ENCODE measurements at places on chromosomes 1 and 21. TPM values are rescaled to one million over a fixed set of nuclear protein-coding genes. Genes with fewer than 3 reads are reported as not detected.

The KISS1 gene
- not detected for total RNA-seq

The TSPEAR gene
- not detected for total RNA-seq

The TINAGL1 gene
- total RNA-seq: 2.7 TPM

The CYP2J2 gene
- 0.42 TPM for total RNA-seq

The SLC1A7 gene
- total RNA-seq: not detected

The OTUD7B gene
- 44.3 TPM for total RNA-seq

The CYP4B1 gene
- 5.9 TPM for total RNA-seq

The EPHA10 gene
- total RNA-seq: 0.74 TPM

The SH2D2A gene
- 27.9 TPM for total RNA-seq

The GPR153 gene
- total RNA-seq: 4.6 TPM

The OPRD1 gene
- total RNA-seq: not detected

The LDLRAP1 gene
- 14.0 TPM for total RNA-seq

The TMCO4 gene
- total RNA-seq: 19.0 TPM

The CCDC181 gene
- total RNA-seq: not detected

The OR2G3 gene
- not detected for total RNA-seq

The MX1 gene
- total RNA-seq: 2.4 TPM

The HCN3 gene
- 2.5 TPM for total RNA-seq

The FPGT gene
- 14.2 TPM for total RNA-seq

DNA sequence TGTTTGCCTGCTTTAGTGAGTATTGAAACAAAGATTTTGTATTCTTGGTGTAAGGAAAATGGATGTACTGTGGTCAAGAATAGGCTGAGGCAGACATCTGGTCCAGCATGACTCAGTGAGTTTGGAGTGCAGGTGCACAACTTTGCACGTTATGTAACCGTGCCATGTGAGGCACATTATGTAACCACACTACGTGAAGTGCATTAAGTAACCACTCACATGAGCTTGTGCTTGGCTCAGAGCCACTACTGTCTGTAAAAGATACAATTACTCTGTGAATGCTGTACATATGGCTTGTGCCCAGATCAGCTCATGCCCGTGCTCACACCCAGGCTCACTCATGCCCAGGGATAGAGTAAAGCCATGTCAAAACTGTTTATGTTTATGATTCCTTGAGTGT lies 216.8 kb downstream of the CTH start:
- no peaks in the 10 kb centered on the region for H3K27me3 ChIP-seq
- H3K4me3 ChIP-seq: no peak overlapping the region
- no peak overlapping the region for H3K27ac ChIP-seq
- H3K4me1 ChIP-seq: no peaks in the 10 kb centered on the region
- H3K36me3 ChIP-seq: no peaks in the 10 kb centered on the region

DNA sequence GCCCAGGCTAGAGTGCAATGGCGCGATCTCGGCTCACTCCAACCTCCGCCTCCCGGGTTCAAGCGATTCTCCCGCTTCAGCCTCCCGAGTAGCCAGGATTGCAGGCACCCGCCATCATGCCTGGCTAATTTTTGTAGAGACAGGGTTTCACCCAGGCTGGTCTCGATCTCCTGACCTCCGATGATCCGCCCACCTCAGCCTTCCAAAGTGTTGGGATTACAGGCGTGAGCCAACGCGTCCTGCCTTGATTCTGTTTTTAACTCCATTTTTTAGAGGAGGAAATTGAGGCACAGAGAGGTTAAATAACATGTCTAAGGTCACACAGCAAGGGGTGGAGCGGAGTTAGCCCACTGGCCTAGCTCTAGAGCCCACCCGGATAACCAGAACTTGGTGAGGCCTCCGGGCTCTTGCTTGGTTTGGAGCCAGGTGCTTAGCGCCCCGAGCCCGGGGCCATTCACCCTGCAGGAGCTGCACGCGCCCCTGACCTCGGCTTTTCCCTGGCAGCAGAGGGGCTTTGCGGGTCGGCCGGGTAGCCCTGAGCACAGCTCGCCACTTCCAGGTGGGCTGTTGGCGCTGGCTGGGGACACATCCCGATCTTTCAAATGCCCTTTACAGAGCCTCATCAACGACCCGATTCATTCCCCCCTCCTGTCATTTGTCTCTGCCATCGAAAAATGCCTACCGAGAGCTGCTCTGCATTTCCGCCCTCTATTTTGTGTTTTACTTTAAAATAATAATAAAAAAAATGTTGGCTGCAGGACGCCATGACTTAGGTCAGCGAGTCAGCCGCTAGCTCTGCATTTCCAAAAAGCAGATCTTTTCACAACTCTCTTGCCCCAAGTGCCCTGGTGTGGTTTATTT lies 11.2 kb downstream of the SIM2 start:
- no peaks in the 10 kb centered on the region for H3K27me3 ChIP-seq
- DNase-seq: no peak
- no peak overlapping the region for H3K27ac ChIP-seq
- H3K4me1 ChIP-seq: peaks cover 7% of the 10 kb centered on the region

- H3K4me3 ChIP-seq: no peak overlapping the region
- no peak overlapping the region for H3K27ac ChIP-seq
- peak; percentile 77 for DNase-seq
- H3K36me3 ChIP-seq: peaks cover 85% of the 10 kb centered on the region
- H3K27me3 ChIP-seq: no peaks in the 10 kb centered on the region
- H3K4me1 ChIP-seq: peaks cover 7% of the 10 kb centered on the region
These were observed 46.5 kb downstream of the NCF2 start for GRCh38 chr1:183543619-183544204.

- no peaks in the 10 kb centered on the region for H3K27me3 ChIP-seq
- DNase-seq: no peak
- H3K4me3 ChIP-seq: no peak overlapping the region
These were observed 64.8 kb downstream of the TP53BP2 start for GRCh38 chr1:223780949-223781348.

GRCh38 chr1:10635085-10635896 lies 160.5 kb downstream of the PEX14 start:
- peaks cover 5% of the 10 kb centered on the region for H3K36me3 ChIP-seq
- peaks cover 10% of the 10 kb centered on the region for H3K4me1 ChIP-seq
- DNase-seq: peak; percentile 93

DNA sequence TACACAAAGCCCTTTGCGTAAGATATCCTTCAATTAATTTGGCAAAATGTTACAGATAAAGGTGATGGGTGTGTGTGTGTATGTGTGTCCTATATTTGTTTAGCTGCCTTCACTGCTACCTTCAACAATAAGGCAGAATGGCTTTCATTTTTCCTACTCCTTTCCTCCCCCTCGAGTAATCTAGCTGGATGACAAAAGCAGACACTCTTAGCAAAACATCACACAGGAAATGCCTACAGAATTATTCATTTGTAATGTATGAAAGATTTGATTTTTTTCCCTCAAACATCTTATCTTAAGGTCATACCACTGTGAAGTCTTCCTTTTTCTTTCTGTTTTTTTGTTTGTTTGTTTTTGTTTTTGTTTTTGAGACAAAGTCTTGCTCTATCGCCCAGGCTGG lies 10.6 kb downstream of the PTPN22 start:
- peaks cover 19% of the 10 kb centered on the region for H3K4me1 ChIP-seq
- H3K36me3 ChIP-seq: no peaks in the 10 kb centered on the region
- DNase-seq: peak; percentile 35
- no peaks in the 10 kb centered on the region for H3K27me3 ChIP-seq

- H3K36me3 ChIP-seq: no peaks in the 10 kb centered on the region
- no peak overlapping the region for H3K4me3 ChIP-seq
- peaks cover 18% of the 10 kb centered on the region for H3K4me1 ChIP-seq
- H3K27me3 ChIP-seq: no peaks in the 10 kb centered on the region
These were observed 216.6 kb downstream of the MRPL39 start for GRCh38 chr21:25390701-25391100.

GRCh38 chr1:56672579-56672978 lies 27.5 kb downstream of the PRKAA2 start:
- no peaks in the 10 kb centered on the region for H3K4me1 ChIP-seq
- H3K27ac ChIP-seq: no peak overlapping the region
- no peaks in the 10 kb centered on the region for H3K36me3 ChIP-seq
- DNase-seq: no peak
- no peaks in the 10 kb centered on the region for H3K27me3 ChIP-seq
- H3K4me3 ChIP-seq: no peak overlapping the region

GRCh38 chr1:17502326-17502778 lies 37.1 kb upstream of the ARHGEF10L start:
- H3K4me3 ChIP-seq: no peak overlapping the region
- H3K36me3 ChIP-seq: no peaks in the 10 kb centered on the region
- DNase-seq: peak; percentile 74
- H3K27ac ChIP-seq: no peak overlapping the region
- H3K27me3 ChIP-seq: peaks cover 16% of the 10 kb centered on the region

GRCh38 chr1:15341634-15342407 lies 67.9 kb upstream of the EFHD2 start:
- DNase-seq: peak; percentile 75
- H3K27me3 ChIP-seq: no peaks in the 10 kb centered on the region
- H3K4me1 ChIP-seq: peaks cover 41% of the 10 kb centered on the region
- H3K36me3 ChIP-seq: no peaks in the 10 kb centered on the region
- peak overlapping the region; percentile 71 for H3K27ac ChIP-seq

GRCh38 chr1:78543941-78544643 lies 53.3 kb downstream of the PTGFR start:
- no peak overlapping the region for H3K4me3 ChIP-seq
- peaks cover 10% of the 10 kb centered on the region for H3K36me3 ChIP-seq
- H3K27me3 ChIP-seq: no peaks in the 10 kb centered on the region
- H3K27ac ChIP-seq: peak overlapping the region; percentile 68

- DNase-seq: no peak
- no peak overlapping the region for H3K4me3 ChIP-seq
- H3K36me3 ChIP-seq: no peaks in the 10 kb centered on the region
- H3K4me1 ChIP-seq: peaks cover 13% of the 10 kb centered on the region
- no peaks in the 10 kb centered on the region for H3K27me3 ChIP-seq
These were observed 107.5 kb downstream of the RGL1 start for GRCh38 chr1:183912265-183912886.

Measured in MCF 10A (cell line).